Stimulated activated CD8-positive, alpha-beta memory T cell treated with anti-CD3 and anti-CD28 coated beads, Interleukin-2, amount 100 ng/mL, for 1 hour (primary cell): ENCODE measurements at places on chromosomes 12 and 14.

DNA sequence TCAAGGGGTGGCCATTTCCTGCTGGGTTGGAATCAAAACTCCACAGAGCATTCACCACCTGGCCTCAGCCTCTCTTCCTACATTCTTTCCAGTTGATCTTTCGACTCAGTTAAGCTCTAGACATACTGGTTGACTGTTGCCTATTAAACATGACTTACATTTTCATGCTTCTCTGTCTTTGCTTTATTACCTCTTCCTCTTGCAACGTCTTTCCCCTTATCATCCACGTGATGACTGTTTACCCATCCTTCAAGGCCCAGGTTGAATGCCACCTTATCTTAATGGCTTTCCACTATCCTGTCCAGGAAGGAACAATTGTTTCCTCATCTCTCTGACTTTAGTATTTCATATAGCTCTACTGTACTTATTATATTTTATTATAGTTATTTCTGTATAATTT lies 24.4 kb upstream of the CCDC175 start:
- no peak for DNase-seq

DNA sequence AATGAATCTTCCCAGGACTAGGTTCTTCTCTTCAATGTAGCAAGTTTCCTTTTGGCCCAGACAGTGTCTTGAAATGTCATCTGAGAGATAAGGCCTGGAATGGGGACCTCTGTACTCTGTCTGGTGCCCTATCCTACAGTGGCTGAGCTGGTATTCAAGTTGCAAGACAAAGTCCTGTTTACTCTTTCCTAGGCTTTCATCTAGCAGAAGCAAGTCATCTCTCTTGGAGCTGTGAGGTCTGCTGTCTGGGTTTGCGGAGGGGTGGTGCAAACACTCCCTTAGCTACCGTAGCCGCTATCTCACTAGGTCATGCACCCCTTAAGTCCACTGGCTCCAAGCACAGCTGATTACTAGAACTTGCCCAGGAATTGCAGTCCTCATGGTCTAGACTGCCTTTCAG lies 149.7 kb upstream of the SLC16A7 start:
- DNase-seq, result no peak

DNA sequence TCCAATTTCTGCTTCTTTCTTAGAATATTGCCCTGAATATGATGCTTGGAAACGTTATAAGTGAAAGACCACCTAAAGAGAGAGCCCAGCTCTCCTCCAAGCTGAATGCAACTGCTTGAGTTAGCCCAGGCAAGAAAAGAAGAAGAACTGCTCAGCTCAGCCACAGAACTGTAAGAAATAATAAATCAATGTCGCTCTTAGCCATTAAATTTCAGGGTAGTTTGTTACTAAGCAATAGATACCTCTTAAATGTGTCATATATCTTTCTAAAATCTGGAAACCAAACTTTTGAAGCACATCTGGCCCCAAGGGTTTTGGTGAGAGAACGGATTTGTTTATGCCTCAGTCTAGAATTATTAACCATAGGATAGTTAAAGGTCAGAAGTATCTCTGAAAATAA lies 50.4 kb downstream of the SLC6A15 start:
- DNase-seq, result no peak

DNA sequence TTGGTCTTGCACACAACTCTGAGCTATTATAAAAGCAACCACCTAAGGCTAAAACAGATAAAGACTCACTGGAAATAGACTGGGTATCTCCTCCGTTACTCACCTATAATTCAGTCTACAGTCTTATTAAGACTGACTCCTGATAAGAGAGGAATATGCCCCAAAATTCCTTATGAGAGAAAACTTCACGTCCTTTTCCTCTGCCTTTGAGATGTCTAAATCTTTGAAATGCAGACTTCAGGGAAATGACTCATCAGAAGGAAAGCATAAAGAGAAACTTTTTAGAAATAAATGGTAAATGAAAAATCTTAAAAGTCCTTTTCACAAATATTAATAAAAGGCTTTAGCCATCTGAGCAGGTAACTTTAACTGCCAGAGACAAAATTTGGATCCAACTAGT lies 187.5 kb upstream of the RTL1 start:
- no peak for DNase-seq

- no peak for DNase-seq
Measured at GRCh38 chr12:2306735-2307134, 253.9 kb downstream of the CACNA1C start.

DNA sequence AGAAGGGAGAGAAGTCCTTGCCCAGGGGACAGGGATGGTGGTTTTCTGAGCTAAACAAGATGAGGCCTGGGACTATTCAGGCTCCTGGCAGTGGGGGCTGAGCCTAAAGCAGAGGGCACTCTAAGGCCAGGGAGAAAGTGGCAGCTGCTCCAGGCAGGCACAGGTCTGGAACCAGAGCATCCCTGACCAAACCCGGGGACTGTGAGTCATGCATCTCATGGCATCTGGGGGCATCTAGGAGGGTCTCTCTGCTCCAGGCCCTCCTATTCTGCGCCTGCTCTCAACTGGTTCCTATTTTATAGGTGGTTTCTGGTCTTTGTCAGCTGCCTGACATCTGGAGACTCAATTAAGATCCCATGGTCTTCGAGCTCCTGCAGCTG lies 11.6 kb downstream of the KRT7 start:
- DNase-seq, result no peak

GRCh38 chr12:94133964-94134795 lies 14.2 kb upstream of the PLXNC1 start:
- no peak for DNase-seq

GRCh38 chr14:92678766-92679165 lies 69.7 kb downstream of the LGMN start:
- DNase-seq, result no peak

DNA sequence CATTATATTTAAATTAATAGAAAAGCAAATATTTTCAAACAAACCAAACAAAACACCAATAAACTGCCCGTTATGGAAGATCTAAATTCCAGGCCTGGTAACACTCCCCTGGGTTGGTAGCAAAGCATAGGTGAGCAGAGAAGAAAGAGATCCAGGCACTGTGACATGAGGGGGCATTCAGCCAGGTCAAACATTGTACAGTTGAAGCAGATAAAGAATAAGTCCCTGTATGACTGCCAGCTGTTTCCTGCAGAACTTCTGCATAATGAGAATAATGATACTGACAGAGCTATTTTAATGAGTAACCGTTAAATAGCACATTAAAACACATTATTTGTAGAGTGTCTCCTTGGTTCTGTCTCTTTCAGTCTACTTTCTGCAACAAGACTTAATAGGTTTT lies 35.4 kb downstream of the SLC38A1 start:
- no peak for DNase-seq

DNA sequence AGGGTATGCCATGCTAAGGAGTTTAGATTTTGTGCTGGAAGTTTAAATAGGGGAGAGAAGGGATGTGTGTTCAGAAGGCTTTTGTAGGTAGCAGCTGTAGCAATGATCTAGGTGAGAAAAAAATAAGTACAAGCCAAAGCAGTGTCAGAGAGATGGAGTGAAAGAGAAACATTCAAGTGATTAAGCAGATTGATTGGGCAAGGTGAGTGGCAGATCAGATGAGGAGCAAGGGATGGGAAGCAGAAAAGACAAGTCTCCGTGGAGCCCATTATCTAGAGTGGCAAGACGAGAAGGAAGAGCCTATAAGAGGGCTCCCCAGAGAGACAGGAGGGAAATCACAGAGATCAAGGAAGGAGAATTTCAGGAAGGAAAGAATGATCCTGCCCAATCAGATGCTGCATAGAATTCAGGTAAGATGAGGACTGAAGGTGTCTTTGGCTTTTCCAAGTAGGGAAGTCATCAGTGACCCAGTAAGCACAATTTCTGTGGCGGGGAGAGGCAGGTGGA lies 133.5 kb downstream of the ETV6 start:
- no peak for DNase-seq

DNA sequence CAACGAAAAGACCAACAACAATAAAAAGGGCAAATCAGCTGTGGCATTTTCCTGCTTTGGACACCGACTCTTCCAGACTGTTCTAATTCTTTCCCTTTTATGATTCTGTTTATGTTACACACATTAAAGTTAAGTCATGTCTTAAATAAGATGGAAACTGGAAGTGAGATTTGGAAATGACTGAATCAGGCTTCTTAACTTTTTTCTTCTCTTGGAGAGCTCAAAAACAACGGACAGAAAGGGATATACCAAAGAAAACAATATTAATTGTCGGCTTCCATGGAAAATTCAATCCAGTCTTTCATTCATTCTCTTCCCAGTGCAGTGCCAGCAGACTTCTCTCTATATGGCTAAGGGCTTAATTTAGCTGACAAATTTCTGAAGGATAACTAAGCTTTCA lies 214.9 kb upstream of the DDHD1 start:
- no peak for DNase-seq

- no peak for DNase-seq
Measured at GRCh38 chr12:66837311-66837627, 158.4 kb upstream of the GRIP1 start.

GRCh38 chr12:79020106-79020505 lies 155.5 kb downstream of the SYT1 start:
- DNase-seq, result no peak

DNA sequence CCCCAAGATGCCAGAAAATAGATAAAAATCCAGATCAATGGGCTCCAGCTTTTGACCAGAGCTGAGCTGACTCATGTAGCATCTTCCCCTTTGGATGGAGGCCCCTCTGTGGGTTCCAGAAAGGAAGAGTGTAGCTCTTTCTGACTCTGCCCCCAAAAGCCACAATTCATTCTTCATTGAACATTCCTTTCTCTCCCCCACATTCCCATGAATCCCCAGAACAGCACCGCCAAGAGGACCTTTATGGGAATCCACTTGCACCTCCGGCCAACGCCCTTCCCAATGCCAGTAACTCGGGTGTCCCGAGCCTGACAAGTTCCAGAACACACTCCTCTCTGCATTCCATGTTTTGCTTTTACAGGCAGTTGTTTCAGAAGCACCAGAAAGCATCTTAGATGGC lies 210.6 kb upstream of the DIO3 start:
- no peak for DNase-seq

- DNase-seq, result no peak
Measured at GRCh38 chr12:15364221-15365160, 42.2 kb downstream of the PTPRO start.

DNA sequence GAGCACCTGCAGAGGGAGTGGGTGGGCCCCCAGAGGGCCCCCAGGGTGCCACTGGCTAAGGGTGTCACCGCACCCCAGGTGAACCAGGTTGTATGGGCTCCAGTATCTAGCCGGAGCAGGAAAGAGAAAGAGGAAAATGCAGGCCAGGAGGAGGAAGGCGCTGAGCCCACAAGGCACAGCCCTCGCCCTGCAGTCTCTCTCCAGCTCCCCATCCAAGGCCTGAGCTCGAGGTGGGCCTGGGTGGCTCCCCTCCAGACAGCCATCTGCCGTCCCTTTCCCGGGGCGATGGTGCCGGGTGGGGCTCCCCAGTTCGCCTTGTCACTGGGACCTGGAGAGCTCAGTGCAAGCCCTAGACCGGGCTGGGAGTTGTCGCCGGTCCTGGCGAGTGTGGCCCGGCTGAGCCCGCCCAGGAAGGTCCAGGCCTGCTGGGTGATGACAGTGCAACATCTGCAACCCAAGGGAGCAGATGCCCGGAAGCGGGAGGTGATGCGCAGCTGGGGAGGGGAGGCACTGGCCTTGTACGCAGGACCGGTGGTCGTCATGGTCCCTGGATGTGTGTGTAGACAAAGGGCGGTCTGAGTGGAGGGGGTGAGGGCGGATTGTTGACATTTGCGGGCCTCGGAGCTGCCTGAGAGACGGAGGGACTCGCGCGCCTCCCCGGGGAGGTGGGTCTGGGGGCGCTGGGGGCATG lies 716 bp downstream of the TMEM179 start:
- DNase-seq, result no peak

- DNase-seq, result no peak
Measured at GRCh38 chr14:68701001-68701741, 91.7 kb downstream of the ZFP36L1 start.

GRCh38 chr14:21092273-21093011 lies 6.0 kb downstream of the ZNF219 start:
- peak; percentile 85 for DNase-seq

DNA sequence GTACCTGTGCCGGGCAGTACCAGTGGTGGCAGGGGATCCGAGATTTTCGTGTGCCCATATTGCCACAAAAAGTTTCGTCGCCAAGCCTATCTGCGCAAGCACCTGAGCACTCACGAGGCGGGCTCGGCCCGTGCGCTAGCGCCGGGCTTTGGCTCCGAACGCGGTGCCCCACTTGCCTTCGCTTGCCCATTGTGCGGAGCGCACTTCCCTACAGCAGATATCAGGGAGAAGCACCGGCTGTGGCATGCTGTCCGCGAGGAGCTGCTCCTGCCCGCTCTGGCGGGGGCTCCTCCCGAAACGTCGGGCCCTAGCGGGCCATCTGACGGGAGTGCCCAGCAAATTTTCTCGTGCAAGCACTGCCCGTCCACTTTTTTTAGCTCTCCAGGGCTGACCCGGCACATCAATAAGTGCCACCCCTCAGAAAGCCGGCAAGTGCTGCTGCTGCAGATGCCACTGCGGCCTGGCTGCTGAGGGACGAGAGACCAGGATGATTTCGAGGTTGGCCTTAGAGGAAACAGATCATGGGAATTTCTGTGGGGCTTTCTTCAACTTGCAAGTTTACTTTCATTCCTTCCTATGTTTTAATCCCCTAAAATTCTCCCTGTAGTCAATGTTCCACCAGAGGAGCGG lies 1.6 kb downstream of the INSM2 start:
- no peak for DNase-seq

GRCh38 chr14:96579855-96580254 lies 77.7 kb downstream of the PAPOLA start:
- no peak for DNase-seq

GRCh38 chr12:62713723-62714122 lies 221.2 kb downstream of the PPM1H start:
- no peak for DNase-seq

DNA sequence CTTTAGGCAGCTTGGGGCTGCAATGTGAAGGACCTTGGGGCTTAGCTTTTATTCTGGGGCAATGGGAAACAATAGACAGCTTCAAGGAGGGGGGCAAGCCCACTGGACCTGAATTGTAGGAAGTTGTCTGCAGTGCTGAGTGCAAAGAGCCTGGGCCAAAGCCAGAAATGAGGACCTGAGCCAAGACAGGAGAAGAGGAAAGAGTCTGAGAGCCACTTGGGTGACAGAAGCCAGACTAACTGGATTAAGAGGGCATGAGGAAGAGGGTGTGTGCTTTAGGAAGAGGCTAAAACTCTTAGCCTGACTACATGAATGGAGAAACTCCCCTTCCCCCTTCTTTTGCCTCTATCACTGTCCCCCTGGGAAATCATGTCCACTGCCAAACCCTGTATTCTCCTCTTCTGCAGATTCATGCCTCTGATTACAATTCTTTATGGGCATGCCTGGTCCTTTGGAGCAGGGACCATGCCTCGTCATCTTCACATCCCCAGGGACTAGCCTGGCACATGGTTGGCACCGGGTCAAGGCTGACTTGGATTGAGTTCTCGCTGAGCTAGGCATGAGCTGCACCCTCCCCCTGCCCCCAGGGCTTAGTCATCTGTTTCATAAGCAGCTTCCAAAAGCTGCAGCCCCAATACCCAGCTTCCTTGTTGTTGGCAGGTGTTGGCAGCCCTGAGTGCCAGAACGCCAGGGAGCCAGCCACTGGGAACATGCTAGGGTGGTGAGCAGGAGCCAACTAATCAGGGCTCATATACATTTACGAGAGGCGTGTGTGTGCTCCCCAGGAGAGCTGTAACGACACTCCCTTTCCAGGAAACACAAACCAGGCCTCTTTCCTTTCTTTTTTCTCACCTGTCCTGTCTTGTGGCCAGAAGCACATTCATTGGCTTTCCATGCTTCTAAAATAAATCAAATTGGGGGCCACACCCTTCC lies 27.7 kb upstream of the JDP2 start:
- no peak for DNase-seq
